Endothelial cell (in vitro differentiated cells): ENCODE measurements at places on chromosomes 1 and 21.

- H3K4me1 ChIP-seq, result peaks cover 36% of the 10 kb centered on the region
- H3K27ac ChIP-seq, result no peak overlapping the region
Observed at GRCh38 chr1:8228253-8228652, 89.7 kb upstream of the SLC45A1 start.

- no peaks in the 10 kb centered on the region for H3K4me1 ChIP-seq
- no peak overlapping the region for H3K27ac ChIP-seq
- no peak for DNase-seq
- no peak overlapping the region for H3K4me3 ChIP-seq
- no peaks in the 10 kb centered on the region for H3K36me3 ChIP-seq
- H3K27me3 ChIP-seq, result peaks cover 7% of the 10 kb centered on the region
Observed at GRCh38 chr1:1068517-1069055, 5.5 kb downstream of the RNF223 start.

DNA sequence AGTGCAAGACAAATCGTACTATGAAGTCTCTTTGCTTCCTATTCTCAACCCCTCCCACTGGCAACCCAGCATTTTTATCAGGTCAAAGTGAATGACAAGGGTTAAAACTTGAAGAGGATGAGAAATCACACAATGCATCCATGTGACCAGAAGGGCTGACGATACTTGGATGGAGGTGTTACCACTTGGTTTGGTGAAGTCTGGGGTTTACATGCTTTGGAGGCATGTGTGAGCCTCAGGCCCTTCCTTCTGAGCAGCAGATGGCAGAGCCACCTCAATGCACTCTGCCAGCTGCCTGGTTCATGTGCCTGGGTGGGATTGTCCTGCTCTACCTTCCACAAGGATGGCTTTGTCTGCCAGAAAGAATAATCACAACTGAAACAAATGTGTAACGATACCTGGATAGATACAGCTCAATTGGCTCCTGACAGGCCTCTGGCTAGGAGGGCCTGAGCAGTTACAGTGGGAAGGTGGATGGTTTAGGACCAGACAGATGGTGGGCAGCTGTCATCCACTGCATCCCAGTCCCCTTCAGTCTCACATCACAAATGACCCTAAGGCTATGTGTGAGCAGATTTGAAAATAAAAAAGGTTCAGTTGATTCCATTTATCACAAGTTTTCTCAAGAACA lies 51.5 kb upstream of the CNIH3 start:
- DNase-seq, result no peak
- no peaks in the 10 kb centered on the region for H3K4me1 ChIP-seq
- H3K27ac ChIP-seq, result no peak overlapping the region
- no peaks in the 10 kb centered on the region for H3K27me3 ChIP-seq
- no peaks in the 10 kb centered on the region for H3K36me3 ChIP-seq
- H3K4me3 ChIP-seq, result no peak overlapping the region

GRCh38 chr1:232634096-232634495 lies 4.2 kb upstream of the SIPA1L2 start:
- peaks cover 5% of the 10 kb centered on the region for H3K27me3 ChIP-seq
- peaks cover 7% of the 10 kb centered on the region for H3K36me3 ChIP-seq
- H3K4me1 ChIP-seq, result peaks cover 14% of the 10 kb centered on the region
- no peak for DNase-seq
- H3K4me3 ChIP-seq, result no peak overlapping the region
- H3K27ac ChIP-seq, result no peak overlapping the region

DNA sequence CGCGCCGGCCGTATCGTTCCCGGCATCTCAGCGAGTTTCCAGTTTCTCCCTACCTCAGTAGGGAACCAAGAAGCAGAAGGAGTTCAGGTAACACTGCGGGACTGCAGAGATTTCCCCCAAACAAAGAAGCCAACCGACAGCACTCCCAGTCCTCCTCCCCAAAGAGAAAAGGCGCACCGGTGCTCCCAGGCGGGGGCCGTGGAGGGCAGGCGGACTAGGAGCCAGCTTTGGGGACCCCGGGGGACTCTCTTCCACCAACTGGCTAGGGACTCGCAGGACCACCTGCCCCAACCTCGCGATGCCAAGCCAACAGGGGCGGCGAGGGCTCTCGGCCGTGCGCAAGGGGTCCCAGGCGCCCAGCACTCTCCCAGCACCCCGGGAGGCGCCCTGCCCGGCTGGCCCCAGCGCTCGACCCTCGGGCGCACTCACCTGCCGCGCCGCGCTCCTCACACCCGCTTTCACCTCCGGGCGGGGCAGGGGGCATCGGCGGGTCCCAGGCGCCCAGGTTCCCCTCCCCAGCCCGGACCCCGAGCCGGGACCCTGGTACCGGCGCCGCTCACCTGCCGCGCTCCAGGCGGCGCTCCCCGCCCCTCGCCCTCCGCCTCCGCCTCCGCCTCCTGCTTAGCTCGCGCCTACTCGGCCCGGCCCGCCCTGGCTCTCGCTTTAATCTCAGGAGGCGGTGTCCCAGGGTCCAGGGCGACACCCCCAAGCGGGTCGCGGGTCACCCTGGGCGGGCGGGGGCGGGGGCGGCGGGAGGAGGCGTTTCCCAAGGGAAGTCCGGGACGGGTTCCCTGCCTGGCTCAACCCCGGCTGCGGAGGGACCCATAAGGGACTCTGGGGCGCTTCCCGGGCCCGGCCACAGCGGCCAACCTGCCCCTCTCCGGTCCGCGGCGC lies at the start of gene TMPRSS2:
TSS of gene TMPRSS2 (minus strand) at position 638 of the 894 bp plus-strand sequence. CDS start 10,025 bp downstream, outside the sequence.
- H3K4me3 ChIP-seq, result peak within 1 kb of the TSS; percentile 89
- no peaks in the 10 kb centered on the region for H3K36me3 ChIP-seq
- peak; percentile 66 for DNase-seq

DNA sequence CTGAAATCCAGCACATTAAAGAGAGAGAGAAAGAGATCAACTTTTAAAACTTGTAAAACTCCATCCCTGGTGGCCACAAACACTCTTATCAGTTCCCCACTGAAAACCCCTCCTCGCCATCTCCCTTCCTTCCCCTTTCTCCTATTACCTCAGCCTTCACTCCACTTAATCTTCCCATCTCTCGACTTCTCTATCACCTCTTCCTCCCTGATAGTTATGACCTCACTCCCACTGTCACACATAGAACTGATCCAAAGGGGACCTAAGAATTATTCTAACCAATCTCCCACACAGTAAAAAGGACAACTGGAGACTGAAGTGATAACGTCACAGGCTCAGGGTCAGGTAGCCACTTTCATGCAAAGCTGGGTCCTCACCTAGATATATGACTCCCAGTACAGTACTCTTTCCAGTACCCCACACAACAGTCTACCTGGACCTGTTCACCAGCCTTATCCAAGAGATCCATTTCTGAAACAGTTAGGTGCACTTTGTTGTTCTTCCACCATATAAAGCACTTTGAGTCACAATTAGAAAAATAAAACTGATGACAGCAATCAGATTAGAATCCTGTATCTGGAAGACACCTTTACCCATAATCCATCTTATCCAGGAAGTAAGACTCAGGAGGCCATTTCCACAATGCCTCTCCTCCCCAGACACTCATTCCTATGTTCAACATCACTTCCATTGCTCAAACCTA lies 324.8 kb downstream of the SMYD3 start:
- H3K4me1 ChIP-seq, result peaks cover 12% of the 10 kb centered on the region
- no peak overlapping the region for H3K4me3 ChIP-seq
- no peak for DNase-seq
- no peak overlapping the region for H3K27ac ChIP-seq

GRCh38 chr21:42417533-42417932 lies 13.8 kb downstream of the UBASH3A start:
- peaks cover 3% of the 10 kb centered on the region for H3K4me1 ChIP-seq
- no peak overlapping the region for H3K4me3 ChIP-seq
- DNase-seq, result no peak
- no peaks in the 10 kb centered on the region for H3K36me3 ChIP-seq
